Activated T-helper 2 cell treated with anti-CD3 and anti-CD28 coated beads, Interferon-gamma antibody, Interleukin-2, Interleukin-4, amounts not matched to agents 10 μg/mL and 5 μg/mL and 100 μg/mL, durations not matched to agents 14 hours and 24 hours and 36 hours (primary cell): ENCODE measurements at places on chromosomes 3 and 15. TPM values are rescaled to one million over a fixed set of nuclear protein-coding genes. Genes with fewer than 3 reads are reported as not detected.

Gene B3GALNT1
- 0.32 and 0.53 TPM in 2 replicates for total RNA-seq

Gene LHFPL4
- total RNA-seq = not detected in 2 replicates

Gene CDAN1
- 24.2 and 26.6 TPM in 2 replicates for total RNA-seq

Gene ZNF501
- total RNA-seq = 1.1 and 1.3 TPM in 2 replicates

Gene WDR93
- not detected in 2 replicates for total RNA-seq

Gene ADCY5
- not detected in 2 replicates for total RNA-seq

Gene CA12
- total RNA-seq = 0.46 TPM in 2 replicates

Gene DAPK2
- 1.9 and 2.0 TPM in 2 replicates for total RNA-seq

Gene XCR1
- 0.05 and 0.07 TPM in 2 replicates for total RNA-seq

Gene ROBO2
- total RNA-seq = not detected in 2 replicates

Gene WDR72
- not detected in 2 replicates for total RNA-seq

Gene CIP2A
- total RNA-seq = 45.6 and 53.2 TPM in 2 replicates

Gene FOXB1
- total RNA-seq = 11.8 and 12.7 TPM in 2 replicates

Gene SERINC4
- 0.28 and 0.57 TPM in 2 replicates for total RNA-seq

Gene PLA2G4F
- total RNA-seq = not detected in 2 replicates

Gene CEP19
- total RNA-seq = 3.7 and 4.5 TPM in 2 replicates

Gene SH3GL3
- 0.14 TPM in 1 of 2 replicates, not detected in the other for total RNA-seq

Gene CCDC13
- total RNA-seq = 0.44 TPM in 1 of 2 replicates, not detected in the other

Gene GPR62
- not detected in 2 replicates for total RNA-seq

Gene GRK7
- total RNA-seq = not detected in 2 replicates
